Activated CD4-positive, alpha-beta memory T cell treated with anti-CD3 and anti-CD28 coated beads for 36 hours (primary cell): ENCODE measurements at places on chromosomes 3 and 15. TPM values are rescaled to one million over a fixed set of nuclear protein-coding genes. Genes with fewer than 3 reads are reported as not detected.

GRCh38 chr3:194375473-194376240, 6.1 kb upstream of the LRRC15 start:
- DNase-seq = no peak

DNA sequence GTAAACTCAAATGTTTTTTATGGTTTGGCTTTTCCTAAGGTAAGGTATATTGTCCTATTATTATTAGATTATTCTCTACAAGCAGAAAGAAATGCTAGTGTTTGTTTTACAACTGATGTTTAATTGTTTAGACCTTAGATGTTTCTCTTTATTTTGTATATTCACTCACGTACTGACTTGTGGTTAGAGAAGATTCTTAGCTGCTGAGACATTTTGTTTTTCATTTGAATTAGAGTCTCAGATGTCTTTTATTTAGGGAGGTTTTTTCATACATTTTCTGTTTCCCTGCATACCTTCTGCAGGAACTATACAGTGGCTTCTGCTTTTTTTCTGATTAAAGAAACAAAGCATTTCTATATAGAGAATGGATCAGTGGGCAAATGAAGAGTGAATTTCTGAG, 110.9 kb downstream of the MYRIP start:
- DNase-seq = no peak

DNA sequence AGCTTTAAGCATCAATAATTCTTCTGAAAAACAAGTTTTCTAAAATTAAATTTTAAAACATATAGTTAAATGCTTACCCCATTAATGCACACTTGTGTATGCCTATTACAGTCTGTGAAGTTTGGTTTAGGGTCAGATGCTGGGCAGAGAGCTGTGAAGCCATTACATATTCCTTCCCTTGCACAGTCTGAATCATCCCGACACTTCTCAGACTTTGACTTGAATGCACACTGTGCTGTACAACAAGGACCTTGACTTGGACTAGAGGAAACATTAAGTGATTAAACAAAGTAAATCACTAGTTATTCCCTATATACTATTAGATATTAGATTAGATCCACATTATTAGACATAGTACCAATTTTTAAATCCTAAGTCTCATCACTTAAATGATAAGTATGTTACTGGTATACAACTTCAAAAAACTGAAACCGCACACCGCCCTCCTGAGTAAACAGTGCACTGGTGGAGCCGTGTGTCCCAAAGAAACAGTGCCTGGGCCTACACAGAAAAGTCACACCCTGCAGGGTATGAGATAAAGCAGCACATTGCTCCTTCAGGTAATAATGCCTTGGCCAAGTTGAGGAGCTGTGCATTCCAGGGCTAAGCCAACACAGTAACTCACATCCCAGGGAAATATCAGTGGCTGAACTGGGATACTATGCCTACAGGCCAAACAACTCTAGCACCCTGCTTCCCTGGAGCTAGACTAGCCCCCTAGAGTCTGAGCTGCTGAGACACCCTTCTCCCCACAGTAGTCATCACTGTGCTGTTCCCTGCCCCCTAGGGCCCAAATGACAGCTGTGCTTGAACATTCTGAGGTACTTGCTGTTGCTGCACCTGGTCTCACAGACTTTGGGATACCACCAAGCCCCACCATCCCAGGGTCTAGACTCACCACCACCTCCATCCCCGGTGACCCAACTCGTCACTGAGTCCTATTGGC, 137.5 kb downstream of the ADAM10 start:
- no peak for DNase-seq

GRCh38 chr15:70535071-70535954, 228.0 kb downstream of the UACA start:
- peak; percentile 80 for DNase-seq

DNA sequence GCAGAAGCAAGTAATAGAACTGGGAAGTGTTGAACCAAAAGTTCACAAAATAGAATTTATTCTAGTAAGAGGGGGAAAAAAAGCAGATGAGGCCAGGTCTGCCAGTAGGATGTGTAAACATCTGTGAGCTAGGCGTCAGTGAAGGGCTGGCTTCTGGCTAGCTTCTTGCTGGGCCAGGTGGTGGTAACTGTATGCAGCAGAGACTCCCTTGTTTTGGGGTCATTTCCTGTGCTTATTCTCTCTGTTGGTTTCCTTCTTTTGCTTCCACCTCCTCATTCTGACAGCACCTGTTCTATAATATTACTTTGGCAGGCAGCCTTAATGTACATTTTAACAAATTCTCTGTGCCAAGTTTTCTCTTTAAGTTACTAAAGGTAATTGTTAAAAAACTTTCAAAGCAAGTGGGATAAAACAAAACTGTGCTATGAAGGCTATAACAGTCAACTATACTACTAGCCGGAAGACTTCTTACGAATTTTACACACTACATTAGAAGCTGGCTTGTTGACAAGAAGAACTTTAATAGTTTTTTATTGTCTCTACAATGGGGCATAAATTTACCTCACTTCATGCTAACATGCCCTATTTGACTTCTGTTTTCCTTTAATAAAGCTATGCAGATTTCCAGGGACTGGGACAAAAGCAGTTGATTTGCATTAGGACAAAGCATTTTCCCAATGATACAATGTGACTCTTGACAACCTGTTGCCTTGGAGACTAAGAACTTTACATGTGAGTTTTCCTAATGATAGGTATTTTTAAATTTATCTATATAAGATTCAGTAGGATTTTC, 318.8 kb upstream of the NAALADL2 start:
- DNase-seq = no peak

- no peak for DNase-seq
Observed at GRCh38 chr3:171458864-171459136, 1.4 kb downstream of the TNIK start.

DNA sequence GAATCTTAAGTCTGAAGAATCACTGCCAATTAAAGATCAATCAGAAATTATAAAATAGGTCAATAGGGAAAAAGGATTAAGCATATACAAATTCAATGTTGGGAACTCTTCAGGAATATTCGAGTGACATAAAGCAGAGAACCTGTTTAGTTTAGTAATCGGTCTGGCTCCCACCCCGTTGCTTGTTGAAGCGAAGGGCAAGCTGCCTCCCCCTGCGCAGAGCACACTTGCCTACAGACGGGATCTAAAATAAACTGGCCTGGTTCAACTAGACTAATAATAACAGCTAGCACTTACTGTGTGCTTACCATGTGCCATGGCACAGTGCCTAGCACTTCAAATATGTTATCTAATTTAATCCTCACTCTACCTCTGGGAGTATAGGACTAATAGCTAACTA, 8.6 kb downstream of the SEMA6D start:
- no peak for DNase-seq

GRCh38 chr3:140599009-140599408, 78.9 kb upstream of the TRIM42 start:
- DNase-seq = no peak

- no peak for DNase-seq
Observed at GRCh38 chr3:118298133-118298532, 736.5 kb downstream of the IGSF11 start.

DNA sequence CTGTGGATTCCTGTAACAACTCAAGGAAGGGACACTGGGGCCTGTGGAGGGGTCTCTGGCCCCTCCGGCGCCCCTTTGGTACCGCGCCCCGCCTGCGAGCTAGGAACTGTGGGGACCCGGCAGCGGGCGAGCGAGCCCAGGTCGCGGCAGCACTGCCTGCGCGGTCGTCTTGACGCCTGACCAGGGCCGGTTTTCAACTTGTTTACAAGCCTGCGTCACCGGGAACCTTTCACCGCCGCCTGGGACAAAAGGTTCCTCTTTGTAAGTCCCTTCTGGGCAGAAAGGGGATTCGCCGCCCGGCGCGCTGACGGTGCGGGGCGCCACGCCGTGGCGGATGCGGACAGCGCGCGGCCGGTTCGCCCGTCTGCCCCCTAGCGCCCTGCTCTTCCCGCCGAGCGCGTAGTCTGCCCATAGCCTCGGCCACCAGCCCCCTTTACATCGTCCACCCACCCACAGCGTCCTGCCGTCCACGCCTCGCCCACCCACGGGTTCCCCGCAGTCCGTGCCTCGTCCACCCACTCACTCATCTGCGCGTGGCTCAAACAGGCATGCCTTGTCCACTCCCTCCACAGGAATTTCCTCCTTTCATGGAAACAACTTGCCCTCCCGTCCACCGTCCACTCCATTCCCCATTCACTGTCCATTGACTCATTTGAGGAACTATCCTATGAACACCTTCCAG, 5.5 kb upstream of the CFAP100 start:
- DNase-seq = peak; percentile 58

GRCh38 chr3:88180398-88180999, 30.7 kb downstream of the C3orf38 start:
- DNase-seq = no peak

DNA sequence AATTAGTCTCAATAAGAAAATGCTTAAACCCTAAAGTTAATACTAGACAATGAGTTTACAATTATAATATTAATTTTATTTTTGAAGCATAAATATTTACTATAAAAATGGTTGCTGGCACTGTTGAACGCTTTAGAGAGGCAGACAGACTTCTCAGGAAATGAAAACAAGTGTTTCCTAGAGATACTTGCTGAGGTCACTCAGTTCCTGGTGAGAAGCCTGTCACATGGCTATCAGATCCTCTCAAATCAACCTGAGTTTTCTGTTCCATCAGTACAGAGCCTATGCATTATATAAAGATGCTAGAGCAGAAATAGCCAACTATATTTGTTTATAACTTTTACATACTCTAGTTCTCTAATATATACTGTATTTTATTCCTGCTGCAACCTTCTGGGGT, 109.2 kb downstream of the MYO5A start:
- DNase-seq = no peak

GRCh38 chr3:50971487-50971924, 296.8 kb downstream of the DOCK3 start:
- peak; percentile 61 for DNase-seq

- DNase-seq = no peak
Observed at GRCh38 chr15:62994975-62995681, 47.4 kb upstream of the TPM1 start.

- no peak for DNase-seq
Observed at GRCh38 chr3:188097791-188098190, 56.2 kb upstream of the LPP start.

GRCh38 chr3:60301142-60301541, 950.1 kb downstream of the FHIT start:
- DNase-seq = no peak

DNA sequence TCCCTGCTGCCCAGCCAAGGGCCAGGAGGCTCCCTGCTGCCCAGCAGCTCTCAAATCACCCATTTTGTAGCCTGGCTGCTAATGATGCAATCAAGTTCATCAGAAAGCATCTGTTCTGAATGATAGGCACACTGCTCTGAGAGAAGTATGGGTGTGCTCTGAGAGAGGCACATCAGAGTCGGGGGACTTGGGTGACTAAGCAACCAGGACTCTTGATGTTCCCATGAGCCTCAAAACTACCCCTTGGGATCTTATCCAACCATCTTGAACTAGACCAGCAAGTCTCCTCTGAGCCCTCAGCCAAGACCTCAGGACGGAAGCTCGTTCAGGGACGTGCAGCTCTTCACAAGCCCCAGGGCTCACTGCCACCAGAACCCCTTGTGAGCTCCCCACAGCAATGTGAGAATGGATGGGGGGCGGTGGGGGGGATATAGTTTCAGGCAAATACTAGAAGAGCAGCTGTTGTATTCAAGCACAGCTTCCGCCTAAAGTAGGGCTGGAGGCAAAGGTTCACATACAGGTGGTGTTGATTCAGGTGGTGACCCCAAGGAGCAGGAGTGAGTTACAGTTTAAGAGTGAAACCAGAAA, 52.2 kb upstream of the HES1 start:
- DNase-seq = no peak

DNA sequence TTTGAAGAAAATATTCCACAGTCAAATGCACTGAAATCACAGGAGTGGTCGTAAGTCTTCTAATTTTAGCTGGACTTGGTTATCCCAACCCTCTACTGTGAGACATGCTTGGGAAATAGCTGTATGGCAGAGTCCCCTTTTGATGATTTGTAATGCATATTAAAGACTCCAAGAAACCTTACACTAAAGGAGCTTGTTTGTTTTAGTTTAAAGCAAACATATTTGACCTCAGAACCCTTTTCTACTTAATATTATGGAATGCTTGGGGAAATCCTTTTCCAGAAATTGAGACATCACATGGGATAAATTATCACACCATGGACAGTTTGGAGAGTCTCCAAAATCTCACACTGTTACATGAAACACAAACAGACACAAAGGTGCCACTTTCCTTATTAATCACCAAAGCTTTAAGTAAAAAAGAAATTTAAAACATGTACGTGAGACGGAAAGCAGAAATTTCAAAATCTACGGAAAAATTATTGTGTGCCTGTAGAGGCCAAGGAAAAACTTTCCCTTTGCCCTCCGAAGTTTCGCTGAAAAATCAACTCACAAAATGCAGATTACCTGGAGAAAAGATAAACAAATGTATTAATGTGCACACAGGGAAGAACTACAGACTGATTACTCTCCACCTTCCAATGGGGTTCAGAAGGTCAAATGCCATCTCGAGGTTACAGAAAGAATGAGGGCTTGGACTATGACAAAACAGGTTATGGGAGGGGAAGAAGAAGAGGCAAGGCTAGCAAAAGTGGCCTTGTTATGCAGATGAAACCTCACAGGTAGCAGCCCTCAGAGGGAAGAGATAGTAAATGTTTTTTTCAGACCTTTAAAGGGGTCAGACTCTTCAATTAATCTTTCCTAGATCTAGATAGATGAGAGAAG, 7.0 kb upstream of the CPB1 start:
- no peak for DNase-seq

- DNase-seq = no peak
Observed at GRCh38 chr15:43150191-43150929, 17.0 kb downstream of the TMEM62 start.

- peak; percentile 75 for DNase-seq
Observed at GRCh38 chr3:150740733-150741496, 22.1 kb downstream of the SIAH2 start.

GRCh38 chr15:51622604-51623370, at the start of gene DMXL2:
Gene DMXL2 (minus strand): TSS chr15:51622771. CDS start chr15:51622545, 226 bp downstream.
- peak; percentile 77 for DNase-seq

DNA sequence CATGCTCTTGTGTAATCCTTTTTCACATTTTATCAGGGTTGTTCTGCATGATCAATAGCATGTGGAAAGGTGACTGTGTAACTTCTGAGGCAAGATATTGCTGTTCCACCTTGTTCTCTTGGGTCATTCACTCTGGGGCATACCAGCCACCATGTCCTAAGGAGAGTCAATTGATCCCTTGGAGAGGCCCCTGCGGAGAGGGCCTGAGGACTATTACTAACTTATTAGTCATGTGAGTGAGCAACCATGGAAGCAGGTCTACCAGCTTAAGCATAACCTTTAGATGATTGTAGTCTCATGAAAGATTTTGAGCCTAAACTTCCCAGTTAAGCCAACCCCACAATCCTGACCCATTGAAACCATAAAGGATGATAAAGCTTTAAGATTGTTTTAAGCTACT, 22.0 kb upstream of the COL6A5 start:
- no peak for DNase-seq

Gene RPUSD2
- 13.7 TPM for total RNA-seq

Gene CCR1
- total RNA-seq = 1.3 TPM

Gene CCDC13
- not detected for total RNA-seq

Gene CLRN1
- total RNA-seq = not detected

Gene SLC28A1
- total RNA-seq = not detected

Gene CHRM5
- not detected for total RNA-seq

Gene C2CD4B
- total RNA-seq = 1.5 TPM

Gene CCDC39
- total RNA-seq = not detected

Gene TAGLN3
- total RNA-seq = 0.85 TPM

Gene DUOX2
- total RNA-seq = 0.02 TPM

Gene PRRT3
- 7.8 TPM for total RNA-seq

Gene CCR3
- total RNA-seq = not detected

Gene ANKRD34C
- not detected for total RNA-seq

Gene AMIGO3
- total RNA-seq = not detected

Gene MYL3
- not detected for total RNA-seq
